ENCODE measurements at places on chromosomes 1 and 21.

GRCh38 chr1:47184090-47184821, 5.6 kb downstream of the PDZK1IP1 start:
- no peak for DNase-seq

DNA sequence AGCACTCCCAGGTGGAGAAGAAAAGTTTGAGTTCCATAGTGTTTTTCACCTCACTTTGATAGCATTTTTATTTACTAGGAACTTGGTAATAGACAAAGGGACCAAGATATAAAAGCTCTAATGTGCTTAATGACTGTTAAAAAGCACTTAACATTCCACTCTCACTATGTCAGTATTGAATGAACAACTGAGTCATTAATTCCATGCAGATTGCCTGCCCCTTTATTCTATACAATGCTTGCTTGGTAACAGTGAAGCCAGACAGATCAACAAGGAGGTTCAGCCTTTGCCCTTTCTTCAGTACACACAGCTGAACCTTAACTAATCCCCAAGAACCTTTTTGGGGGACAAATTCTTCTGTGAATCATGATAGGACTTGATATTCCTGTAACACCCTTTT, 425.5 kb downstream of the NUF2 start:
- peak; percentile 53 for DNase-seq

- no peak for DNase-seq
Observed at GRCh38 chr1:24717887-24718650, 27.2 kb upstream of the CLIC4 start.

DNA sequence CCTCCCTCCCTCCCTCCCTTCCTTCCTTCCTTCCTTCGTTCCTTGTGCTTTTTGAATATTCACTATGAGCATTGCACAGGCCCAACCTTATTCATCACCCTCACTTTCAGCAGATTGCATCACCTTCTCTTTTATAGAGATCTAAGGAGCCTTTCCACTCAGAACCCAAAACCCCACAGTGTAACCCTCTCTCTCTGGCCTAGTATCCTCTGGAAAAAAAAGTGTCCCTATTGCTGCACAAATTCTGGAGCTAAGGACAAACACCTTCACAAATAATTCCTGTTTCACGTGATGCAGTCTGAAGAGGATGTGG, 25.6 kb downstream of the OR10J5 start:
- DNase-seq = peak; percentile 15

- DNase-seq = no peak
Observed at GRCh38 chr1:197467881-197468280, 199.8 kb downstream of the CRB1 start.

GRCh38 chr1:44558883-44559282, 115.4 kb downstream of the TMEM53 start:
- DNase-seq = no peak

- DNase-seq = no peak
Observed at GRCh38 chr1:12441414-12442105, 176.4 kb downstream of the DHRS3 start.

DNA sequence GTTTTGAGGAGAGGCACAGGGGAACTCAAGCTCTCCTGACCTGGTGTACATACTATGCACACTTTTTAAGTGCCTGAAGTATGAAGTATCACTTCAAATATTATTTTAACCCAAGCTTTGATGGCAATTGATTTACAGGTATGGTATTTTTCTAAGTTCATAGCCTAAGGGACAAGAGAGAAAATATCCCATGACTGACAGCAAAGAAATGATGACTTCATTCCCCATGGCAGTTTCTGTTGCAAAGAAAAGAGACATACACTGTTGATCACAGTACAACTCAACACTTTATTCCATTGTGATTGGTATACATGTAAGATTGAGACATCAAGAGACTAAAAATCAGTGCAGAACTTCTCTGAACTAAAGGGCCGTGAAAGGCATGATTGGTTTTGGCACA, 41.8 kb upstream of the BCL10 start:
- no peak for DNase-seq

- no peak for DNase-seq
Observed at GRCh38 chr1:233031521-233031920, 81.1 kb downstream of the NTPCR start.

GRCh38 chr1:145707183-145707867, at the start of gene PDZK1:
TSS of gene PDZK1 (minus strand) at chr1:145707368. CDS start at chr1:145688021, 19,347 bp downstream.
- no peak for DNase-seq

- no peak for DNase-seq
Observed at GRCh38 chr1:205772607-205773032, 2.7 kb downstream of the RAB29 start.

DNA sequence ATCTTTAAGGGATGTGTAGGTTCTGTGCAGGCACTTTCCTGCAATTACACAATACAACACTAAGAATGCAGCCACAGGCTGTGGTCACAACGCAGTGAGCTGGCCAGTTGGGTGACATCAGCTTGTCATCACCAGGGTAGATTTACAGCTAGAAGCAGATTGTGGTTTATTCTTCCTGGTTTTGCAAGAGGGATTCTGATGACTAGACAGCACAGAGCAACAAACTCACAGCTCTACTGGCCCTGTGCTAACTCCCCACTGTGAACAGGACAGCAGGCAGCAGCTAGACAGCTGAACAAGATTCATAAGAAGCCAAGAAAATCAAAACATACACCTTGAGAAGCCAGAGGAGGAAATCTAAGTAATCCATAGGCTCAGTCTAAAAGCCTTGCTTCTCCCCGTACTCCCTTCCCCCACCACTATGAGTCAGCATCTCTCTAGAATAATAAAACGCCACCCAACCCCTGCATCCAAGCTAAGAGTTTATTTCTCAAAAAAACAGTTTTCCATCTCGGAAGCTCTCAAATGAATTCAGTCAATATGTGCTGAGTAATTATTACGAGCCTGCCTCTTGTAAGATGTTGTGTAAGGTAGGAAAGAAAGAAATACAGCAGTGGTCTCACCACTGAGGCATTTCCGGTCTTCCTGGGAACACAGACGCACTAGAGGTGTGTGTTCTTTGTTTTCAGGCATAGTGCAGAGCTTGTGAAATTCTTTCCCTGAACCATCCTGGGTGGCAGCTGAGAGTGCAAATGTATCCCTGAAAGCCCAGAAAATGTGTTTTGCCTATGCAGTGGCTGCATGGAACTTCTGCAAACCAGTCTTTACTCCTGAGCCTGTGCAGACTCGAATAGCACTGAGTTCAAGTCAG, 162.8 kb downstream of the NTPCR start:
- peak; percentile 96 for DNase-seq

DNA sequence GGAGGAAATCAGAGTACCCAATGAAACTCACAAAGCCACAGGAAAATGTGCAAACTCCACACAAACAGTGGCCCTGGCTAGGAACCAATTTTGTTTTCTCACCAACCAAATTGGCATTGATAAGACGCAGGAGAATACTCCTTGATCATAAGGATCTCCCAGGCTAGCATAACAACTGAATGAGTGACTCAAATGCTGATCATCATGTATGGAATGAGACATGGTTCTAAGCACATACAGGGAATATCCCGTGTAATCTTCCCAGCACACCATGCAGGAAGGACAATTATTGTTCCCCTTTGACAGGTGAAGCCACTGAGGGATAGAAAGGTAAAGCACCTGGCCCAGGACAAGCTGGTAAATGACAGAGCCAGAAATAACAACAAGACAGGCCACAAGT, 180.0 kb upstream of the DUSP10 start:
- no peak for DNase-seq

- no peak for DNase-seq
Observed at GRCh38 chr1:110465038-110465813, 14.3 kb downstream of the PROK1 start.

DNA sequence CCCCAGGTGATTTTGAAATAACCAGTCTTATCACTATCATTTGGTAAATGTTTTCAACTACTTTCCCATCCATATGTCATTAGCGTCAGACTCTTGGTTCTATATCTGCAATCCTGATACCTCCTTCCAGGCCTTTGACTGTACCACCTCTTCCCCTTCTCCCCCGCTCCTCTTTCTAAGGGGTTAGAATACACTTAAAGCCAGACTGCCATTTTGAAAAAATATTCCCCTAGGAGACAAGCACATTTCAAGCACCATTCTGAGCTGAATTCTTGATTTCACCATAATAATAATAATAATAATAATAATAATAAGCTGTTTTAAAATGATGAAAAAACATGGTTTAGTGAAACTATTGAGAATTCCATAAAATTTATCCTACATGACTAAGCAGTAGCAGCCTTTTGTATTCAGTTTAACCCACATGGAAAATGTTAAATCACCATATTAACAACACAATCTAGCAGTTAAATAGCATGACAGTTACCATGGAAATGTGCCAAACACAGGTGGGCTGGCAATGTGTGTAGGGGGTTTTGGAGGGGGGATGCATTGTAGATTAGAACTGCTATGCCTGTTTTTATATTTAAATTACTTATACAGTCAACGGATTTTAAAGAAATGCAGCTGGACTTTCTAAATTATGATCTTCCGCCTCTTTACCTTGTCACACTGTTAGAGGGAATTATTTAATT, 480.2 kb upstream of the DEPDC1 start:
- DNase-seq = no peak

DNA sequence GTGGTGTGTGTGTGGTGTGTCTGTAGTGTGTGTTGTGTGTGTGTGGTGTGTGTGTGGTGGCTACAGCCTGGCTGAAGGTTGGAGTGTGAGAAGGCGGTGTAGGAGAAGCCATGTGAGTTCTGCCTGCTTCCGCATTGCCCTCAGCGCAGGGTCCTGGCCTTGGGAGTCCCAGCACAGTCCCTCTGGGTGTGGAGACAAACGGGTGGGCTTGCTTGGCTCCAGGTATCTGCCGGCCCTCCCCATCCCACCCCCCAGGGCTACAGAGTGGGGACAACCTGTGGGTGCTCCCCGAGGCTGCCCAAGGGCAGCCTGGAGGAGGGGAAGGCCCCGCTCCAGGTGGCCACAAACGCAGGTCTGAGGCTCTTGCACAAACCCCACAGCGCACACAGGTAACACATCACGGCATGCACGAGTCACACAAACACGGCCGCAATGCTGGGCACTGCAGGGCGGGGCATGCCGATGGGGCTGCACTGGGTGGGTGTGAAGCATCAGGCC, 31.7 kb upstream of the ADARB1 start:
- DNase-seq = no peak

DNA sequence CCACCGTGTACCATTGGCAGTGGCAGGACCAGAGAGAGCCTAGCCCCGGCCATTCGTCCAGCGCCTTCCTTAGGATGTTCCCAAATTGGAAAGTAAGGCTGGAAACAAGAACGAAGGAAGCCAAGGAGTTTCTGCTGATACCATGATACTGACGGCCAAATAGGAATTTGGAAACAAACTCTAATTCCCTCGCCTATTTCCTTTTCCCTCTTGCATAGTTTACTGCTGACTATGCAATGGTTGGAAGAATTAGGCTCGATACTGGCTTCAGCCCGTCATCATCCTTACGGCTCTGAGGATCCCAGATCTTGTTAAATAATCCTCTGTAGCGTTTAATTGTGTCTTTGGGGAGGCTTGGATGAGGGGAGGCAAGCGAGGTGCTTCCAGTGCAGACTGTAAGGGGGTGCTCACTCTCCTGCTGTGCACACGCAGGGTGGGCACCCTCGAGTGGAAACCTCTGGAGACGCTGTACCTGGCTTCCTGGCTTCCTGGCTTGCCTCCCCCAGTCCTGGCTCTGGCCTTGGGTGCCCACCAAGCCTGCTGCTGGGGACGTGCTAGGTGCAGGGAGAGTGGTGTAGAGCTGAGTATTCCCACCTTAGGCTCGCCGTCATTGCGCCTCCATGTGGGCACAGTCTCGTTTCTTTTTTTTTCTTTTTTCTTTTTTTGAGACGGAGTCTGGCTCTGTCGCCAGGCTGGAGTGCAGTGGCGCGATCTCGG, 27.4 kb upstream of the CAMTA1 start:
- no peak for DNase-seq

GRCh38 chr1:197761654-197762053, 13.6 kb downstream of the DENND1B start:
- DNase-seq = no peak

DNA sequence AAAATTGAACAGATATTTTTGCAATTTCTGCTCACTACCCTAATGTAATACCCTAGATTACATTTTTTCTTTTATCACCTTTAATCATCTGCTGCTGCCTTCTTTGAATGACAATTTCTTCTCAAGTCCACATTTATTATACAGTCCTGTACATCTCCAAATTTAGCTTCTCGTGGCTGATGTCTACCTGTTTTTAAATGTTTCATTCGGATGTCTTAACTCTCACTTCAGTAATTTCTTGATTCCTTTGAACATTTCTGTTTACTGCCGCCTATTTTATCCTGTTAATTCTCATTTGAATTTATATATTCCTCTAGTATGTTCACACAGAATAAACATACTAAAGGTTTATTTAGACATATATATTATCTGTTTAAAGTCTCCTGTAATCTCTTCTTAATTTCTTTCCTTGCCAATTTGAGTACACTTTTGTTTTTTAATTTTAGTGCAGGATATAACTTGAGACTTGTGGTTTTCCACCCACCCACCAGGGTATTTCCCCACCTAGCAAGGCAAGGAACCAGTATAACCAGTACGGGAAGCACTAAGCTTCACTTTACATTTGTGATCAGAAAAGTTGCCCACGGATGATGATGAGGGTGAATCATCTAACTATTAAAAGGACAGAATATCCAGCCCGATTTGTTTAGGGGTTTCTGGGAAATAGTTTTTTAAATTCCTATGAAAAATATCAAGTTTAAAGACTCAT, 12.7 kb downstream of the INSL5 start:
- no peak for DNase-seq

GRCh38 chr21:23162198-23162946, 2164.2 kb downstream of the NCAM2 start:
- no peak for DNase-seq

DNA sequence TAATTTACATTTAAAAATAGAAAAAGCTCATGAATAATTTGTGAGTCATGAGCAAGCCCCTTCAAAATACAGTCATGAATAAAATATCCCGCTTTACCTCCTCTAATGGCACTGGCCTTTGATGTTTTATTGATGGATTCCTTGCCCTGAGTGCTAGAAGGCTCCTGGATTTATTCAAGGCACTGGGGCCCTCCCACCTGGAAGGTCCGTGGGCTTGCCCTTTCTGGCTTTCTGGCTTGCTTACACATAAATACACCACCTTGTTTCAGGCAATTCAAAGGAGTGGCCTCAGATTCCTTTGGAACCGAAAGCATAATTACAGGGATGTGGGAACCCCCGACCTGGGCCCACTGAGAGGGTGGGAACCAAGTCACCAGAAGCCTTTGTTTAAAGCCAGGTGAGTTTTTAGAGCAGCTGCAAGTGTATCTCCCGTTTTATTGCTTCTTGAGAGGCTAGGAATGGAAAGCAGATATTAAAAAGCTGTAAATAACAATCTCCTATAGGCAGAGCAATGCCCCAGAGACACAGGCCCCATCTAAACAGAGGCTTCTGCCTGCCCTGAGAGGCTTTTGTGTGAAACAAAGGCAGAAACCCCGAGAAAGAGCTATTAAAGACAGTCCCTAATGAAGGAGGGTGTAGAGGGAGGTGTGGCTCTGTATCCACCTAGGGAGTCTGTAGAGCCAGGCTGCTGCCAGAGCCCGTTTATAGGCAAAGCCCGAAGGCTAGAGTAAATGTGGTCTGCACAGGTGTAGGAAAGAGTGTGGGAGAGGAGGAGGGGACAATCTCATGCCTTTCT, 126.4 kb downstream of the FAM78B start:
- no peak for DNase-seq

GRCh38 chr1:9291914-9292360, 757 bp upstream of the SPSB1 start:
- peak; percentile 42 for DNase-seq
